Activated T-cell treated with anti-CD3 and anti-CD28 coated beads for 1 hour (primary cell): ENCODE measurements at places on chromosomes 6 and 20.

GRCh38 chr6:157961832-157962575 lies 19.7 kb upstream of the SYNJ2 start:
- no peak for DNase-seq

GRCh38 chr6:150072201-150072600 lies 3.3 kb upstream of the ULBP3 start:
- peak; percentile 24 for DNase-seq

DNA sequence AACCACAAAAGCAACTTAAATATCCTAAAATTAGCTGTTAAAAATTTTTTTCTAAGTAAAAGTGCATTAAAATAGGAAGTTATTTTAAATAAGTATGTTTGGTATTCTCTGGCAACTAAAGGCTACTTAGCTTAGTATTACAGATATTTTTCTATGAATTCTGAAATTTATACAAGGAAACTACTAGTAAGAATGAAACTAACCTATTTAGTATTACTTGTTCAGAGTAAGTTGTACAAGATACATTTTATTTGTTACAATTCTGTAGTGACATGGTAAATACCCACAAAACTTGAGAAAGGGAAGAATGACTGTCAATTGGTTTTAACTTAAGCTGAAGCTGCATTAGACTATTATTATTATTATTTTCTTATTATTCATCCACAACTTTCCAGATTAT lies 6.5 kb downstream of the PHIP start:
- DNase-seq, result no peak

GRCh38 chr6:167047554-167047953 lies 48.4 kb downstream of the CEP43 start:
- no peak for DNase-seq

DNA sequence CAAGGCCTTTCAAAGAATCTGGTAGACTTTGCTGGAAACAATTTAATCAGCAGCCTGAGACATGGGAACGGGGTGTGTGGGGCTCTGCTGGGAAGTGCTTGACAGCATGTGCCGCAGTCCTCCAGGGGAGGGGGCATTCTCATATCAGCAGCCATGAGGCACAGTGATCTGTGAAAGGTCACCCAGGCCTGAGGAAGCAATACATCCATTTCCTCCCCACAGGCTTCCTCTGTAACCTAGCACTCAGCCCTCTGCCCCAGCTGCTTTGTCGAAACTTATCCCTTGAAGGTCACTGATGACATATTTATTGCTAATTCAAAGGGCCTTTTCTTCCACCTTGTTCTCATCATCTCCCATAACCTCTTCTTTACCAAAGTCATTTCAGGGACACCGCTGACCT lies 103.3 kb downstream of the TNFAIP3 start:
- no peak for DNase-seq

DNA sequence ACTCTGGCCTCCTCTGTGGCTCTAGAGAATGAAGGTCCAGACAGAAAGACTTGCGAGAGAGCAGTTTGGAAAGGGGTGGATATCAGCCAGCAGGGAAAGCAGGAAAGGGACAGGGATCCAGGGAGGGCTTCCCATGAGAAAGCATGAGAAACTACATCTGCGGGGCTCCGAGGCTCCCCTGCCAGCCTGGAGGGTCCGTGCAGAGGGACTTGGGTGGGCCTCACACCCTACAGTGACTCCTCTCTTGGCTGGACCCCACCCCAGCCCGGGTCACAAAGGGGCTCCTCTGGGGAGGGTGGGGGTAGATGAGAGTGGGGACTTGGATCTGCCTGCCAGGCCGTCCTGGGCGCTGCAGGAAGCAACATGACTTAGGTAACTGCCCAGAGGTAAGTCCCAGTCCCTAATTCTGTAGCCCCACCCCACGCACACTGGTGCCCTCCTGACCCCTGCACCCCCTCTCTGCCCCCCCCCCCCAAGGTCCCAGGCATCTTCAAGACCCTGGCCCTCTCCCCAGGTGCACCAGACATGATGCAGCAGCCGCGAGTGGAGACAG lies at the start of gene TMEM239:
Gene TMEM239, plus strand, starts transcription at position 335 of the 553 bp plus-strand sequence. Its CDS starts 191 bp downstream, at position 526.
- no peak for DNase-seq

DNA sequence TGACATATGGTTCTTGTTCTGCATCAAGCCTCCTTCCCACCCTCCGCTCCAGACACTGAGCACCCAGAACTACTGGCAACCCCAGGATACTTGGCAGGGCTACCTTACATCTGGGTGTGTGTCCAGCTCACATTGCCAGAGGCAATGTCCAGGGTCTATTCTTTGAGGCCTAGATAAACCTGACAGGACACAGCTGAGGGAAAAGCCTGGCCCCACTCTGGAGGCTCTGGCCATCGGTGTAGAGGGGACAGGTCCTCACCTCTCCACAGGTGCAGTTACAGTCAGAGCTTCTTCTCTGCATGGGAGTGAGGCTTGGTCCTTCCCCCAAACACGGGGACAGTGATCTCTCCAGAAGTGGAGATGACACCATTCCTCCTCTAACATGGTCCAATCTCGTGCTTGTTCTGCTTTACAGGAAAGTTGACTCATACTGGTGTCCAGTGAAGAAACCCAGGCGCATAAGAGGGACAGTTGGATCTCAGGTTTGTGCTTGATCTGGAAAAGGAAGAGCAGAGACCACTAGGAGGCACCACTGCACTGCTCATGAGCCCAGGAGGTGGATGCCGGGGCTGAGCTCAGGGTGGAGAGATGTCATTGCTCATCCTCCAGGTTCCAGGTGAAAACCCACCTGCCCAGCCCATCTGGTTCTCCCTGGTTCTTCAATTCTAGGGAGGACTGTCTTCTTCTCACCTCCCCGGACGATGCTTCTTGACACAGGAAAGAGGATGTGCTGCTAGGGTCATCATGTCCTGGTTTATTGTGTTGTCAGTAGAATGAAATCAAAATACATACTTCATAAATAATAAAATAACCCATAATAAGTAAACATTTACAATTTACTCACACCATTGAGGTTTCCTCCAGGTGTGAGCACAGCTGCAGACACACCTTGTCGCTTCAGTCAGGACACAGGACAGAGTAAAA lies 14.7 kb downstream of the HLA-F start:
- DNase-seq, result peak; percentile 58

DNA sequence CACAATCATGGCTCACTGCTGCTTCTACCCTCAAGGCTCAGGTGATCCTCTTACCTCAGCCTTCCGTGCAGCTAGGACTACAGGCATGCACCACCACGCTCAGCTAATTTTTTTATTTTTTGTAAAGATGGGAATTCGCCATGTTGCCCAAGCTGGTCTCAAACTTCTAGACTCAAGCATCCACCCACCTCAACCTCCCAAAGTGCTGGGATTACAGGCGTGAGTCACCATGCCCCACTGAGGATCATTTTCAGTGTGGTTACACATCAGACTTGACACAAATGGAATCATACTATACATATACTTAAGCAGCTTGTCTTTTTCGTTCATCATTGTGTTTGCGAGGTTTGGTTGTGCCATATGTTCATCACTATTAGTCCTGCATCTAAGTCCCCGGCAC lies 26.6 kb downstream of the ZC3H12D start:
- no peak for DNase-seq

GRCh38 chr6:67073938-67074337 lies 1366.9 kb upstream of the EYS start:
- no peak for DNase-seq

- no peak for DNase-seq
Measured at GRCh38 chr6:2558861-2559801, 191.6 kb downstream of the MYLK4 start.

GRCh38 chr20:53281557-53282117 lies 309.5 kb downstream of the TSHZ2 start:
- DNase-seq, result no peak

- DNase-seq, result no peak
Measured at GRCh38 chr6:131163886-131164285, 28.6 kb downstream of the AKAP7 start.

GRCh38 chr20:25043499-25044260 lies 14.3 kb downstream of the ACSS1 start:
- no peak for DNase-seq

DNA sequence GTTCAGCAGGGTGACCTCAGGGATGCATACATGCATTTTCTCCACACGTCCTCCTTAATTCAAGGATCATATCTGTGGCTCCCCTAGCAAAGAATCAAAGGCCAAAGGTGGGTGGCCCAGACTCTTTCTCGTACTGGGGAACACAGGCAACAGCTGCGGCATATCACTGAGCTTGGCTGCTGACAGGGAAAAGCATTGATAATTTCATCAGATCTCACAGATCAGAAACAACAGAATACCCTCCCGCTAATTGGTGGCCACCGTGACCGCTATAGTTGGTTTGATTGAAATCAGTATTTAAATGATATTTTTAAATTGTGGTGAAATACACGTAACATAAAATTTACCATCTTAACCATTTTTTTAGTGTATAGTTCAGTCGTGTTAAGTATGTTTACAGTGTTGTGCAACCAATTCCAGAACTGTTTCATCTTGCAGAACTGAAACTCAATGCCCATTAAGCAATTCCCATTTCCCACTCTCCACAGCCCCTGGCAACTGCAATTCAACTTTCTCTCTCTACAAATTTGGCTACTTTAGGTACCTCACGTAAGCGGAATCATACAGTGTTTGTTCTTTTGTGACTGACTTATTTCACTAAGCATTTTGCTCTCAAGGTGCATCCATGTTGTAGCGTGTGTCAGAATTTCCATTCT lies 74.7 kb upstream of the TMEM170B start:
- DNase-seq, result no peak

DNA sequence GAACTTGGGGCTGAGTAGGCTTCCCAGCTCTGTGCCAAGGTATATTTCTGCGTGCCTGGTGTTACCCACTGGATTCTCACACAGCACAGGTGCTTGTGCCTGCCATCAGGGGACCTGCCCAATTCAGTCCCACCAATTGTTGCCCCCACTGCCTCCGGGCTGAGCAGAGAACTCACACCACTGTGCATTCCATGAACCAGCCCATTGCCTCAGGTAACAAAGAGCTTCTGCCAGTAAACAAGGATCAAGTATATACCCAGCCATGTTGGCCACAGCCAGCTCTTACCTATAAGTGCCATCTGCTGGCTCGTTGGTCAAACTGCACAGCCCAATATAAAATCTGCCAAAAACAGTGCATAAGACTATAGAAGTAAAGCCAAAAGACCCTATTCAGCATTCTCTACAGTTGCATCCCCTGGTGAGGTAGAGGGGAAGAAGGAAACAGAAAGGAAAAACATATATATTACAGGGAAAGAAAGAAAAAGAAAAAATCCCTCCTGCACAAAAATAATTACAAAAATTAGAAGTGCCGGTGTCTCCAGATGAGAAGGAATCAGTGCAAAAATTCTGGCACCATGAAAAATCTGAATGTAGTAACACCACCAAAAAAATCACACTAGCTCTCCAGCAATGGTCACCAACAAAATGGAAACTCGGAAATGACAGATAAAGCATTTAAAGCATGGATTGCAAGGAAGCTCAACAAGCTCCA lies 241.4 kb downstream of the IBTK start:
- no peak for DNase-seq

GRCh38 chr20:53829255-53829723 lies 235.7 kb upstream of the ZNF217 start:
- DNase-seq, result no peak

GRCh38 chr20:47306755-47307370 lies 49.6 kb downstream of the ZMYND8 start:
- DNase-seq, result no peak

- DNase-seq, result no peak
Measured at GRCh38 chr6:107021446-107022185, 6.4 kb upstream of the MTRES1 start.

GRCh38 chr6:100001915-100002388 lies 7.9 kb upstream of the MCHR2 start:
- peak; percentile 11 for DNase-seq

DNA sequence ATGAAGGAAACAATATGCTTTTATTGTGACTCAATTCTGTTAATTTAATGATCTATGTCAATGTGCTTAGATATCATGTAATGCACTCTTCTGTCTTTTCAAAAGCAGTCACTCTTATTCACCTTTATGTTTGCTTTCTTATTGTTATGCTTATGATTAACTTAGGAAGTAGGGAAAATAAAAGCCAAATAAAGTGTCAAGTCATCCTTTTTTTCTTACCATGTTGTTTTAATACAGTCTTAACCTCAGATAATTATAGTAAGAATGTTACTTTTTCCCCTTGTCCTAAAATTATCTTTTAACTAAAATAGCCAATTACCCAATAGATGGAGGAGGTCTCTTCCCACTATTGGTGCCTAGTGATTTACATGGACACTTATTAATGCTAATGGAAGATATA lies 72.6 kb downstream of the TFAP2B start:
- DNase-seq, result no peak

DNA sequence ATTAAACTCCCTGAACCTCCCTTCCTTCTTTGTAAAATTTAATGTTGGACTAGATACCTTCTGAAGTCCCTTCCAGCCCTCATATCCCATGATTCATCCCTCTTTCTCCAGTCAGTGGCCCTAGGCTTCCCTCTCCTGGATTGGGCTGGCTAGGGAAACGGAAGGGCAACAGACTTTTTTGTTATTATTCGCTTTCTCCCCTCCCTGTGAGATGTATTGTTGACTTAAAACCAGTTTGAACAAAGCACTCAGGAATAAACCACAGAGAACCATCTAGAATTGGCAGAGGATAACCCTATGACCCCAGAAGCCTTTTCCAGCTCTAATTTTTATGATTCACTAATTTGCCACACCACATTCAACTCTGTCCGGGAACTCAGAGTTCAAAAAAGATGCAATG lies 239.7 kb upstream of the SUPT3H start:
- DNase-seq, result no peak

GRCh38 chr6:147170269-147170668 lies 33.9 kb upstream of the STXBP5 start:
- DNase-seq, result no peak

- DNase-seq, result no peak
Measured at GRCh38 chr6:93021235-93021915, 398.0 kb downstream of the EPHA7 start.

DNA sequence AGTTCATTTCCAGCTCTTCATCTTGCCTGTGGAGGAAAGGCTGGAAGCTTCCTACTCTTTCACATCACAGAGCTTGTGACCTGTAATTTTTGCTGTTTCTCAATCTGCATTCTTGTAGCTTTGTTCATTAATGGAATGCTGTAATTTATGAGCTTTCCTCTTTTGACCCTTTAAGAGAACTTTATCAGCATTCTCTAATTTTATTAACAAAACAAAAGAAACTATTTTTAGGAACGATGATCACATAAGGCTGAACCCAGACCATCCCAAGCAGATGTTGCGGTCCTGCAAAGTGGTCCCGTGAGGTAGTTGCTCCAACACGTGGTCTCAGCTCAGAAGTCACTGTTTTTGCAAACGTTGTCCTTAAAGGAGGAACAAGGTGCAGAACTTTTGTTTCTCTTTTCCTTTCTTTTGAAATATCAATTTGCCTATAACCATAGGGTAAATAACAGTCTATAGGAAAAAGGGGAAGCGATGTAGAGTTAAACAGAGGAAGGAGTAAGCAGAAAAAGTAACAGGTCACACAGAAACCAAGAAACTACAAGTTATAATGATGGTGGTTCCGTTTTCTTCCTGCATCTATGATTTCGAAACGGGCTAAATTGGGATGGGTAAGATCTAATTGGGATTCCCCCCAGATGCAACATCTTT lies 121.3 kb upstream of the PHACTR1 start:
- DNase-seq, result no peak
